ENCODE measurements at places on chromosomes 3 and 15.

GRCh38 chr15:91223863-91224262 is 123.8 kb downstream of the SV2B start:
- DNase-seq, result peak; percentile 38

DNA sequence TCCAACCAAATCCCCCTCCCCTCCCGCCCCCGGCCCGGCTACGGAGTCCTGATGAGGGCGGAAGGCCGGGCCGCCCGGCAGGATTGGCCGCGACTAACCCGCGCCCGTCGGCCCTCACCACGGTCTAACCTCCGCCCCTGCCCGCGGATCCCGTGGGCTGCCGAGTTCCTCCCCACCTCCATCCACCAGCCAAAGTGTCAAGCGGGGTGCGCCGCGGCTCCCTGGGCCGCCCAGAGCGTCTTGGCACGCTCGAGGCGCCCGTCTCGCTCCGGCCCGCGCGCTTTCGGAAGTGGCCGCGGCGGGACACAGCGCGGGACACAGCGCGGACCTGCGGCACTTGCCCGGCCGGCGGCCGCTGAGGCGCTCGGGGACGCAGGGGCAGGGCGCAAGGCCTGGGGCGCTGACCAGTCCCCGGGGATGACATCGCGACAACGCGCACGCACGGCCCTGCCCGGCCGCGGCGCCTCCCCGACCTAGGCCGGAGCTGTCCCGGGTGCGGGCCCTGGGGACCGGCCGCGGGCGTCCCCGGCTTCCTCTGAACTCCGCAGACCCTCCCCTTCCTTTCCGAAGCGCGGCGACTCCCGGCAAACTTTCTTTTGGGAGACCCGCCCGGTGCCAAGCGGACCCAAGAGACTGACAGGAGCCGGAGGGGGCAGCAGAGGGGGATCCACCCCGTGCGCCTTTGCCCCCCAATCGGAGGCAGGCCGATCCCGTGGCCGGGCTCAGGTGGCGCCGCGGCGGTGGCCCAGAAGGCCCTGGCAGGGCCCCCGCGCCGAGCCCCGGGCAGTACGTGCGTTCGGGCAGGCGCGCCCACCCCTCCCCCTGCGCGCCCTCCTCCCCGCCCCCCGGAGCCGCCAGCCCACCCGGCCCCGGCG is 112.8 kb upstream of the ICE2 start:
- no peak for DNase-seq

- DNase-seq, result no peak
These were observed 292.3 kb upstream of the ZPLD1 start for GRCh38 chr3:102142379-102143060.

- DNase-seq, result no peak
These were observed 190.9 kb downstream of the RPLP1 start for GRCh38 chr15:69643476-69643875.

- no peak for DNase-seq
These were observed 102.0 kb upstream of the MYRIP start for GRCh38 chr3:39707314-39707909.

- DNase-seq, result no peak
These were observed 3.4 kb downstream of the IFT57 start for GRCh38 chr3:108218811-108219210.

- DNase-seq, result no peak
These were observed 10.9 kb upstream of the NCKIPSD start for GRCh38 chr3:48696601-48697000.

Measured in NCI-H510A (cell line).